ENCODE measurements at places on chromosomes 6 and 20. TPM values are rescaled to one million over a fixed set of nuclear protein-coding genes. Genes with fewer than 3 reads are reported as not detected.

- DNase-seq: no peak
Measured at GRCh38 chr20:57867181-57867803, 157.5 kb upstream of the PMEPA1 start.

RNF8 gene
- total RNA-seq: 24.8 TPM

DNA sequence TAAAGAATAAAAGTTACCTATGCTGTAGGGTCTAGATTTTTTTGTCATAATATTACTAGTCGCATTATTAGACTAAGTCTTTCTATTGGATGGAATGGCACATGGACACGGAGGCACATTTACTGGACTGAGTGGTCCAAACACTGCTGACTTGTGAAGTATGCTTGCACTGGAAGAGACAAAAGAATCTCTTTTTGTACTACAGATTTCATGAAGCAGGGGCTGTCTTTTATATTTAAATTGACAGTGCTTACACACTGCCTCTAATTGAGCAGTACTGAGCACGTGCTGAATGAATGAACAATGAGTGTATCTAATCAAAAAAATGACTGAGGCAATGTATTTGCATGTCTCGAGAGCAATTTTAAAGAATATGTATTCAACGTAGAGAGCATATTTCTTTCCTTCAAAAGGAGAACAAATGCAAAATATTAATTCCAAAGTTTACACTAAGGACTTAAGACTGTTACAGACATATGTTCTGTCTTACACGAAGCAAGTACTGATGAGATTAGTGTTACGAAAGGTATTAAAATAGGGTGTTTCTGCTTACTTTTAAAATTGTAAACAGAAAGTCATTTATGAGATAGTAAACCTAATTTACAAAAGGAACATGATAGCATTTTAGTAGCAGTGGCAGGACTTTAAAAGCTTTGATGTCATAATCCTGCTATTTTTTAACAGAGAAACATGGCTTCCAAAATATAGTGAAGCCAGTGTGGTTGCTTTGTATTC is 8.3 kb downstream of the ELOVL2 start:
- no peak for DNase-seq

SMIM26 gene
- total RNA-seq: 62.4 TPM

DNA sequence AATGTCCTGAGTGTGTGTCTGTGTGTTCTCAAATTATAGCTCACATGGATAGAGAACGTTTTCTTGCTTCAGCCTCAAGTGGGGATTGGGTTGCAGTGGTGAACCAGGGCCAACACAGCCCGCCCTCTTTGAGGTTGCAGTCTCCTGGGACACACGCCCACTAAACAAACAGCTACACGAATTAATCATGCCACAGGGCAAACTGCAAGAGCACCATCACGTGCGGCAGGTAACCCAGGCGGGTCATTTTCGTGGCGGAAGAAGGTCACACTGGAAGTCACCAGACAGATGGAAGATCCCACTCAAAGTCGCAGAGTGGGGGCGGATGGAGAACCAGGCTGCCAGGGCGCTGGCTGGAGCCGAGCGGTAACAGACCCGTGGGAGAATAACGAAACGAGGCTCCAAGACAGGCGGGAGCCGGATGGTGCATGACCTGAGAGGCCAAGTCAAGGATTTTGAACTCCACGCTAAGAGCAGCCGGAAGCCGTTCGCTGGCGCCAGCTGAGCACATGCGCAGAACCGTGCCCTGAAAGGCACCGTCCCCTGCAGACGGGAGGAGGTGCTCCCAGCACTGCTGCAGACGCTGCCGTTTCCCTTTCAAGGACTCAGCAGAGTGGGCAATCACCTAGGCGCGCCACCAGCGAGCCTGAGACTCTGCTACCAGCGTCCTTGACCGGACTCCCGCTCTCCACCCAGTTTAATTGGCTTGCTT is 10.7 kb downstream of the DLL1 start:
- DNase-seq: no peak

- no peak for DNase-seq
Measured at GRCh38 chr6:38579010-38579628, 60.6 kb downstream of the BTBD9 start.

DNA sequence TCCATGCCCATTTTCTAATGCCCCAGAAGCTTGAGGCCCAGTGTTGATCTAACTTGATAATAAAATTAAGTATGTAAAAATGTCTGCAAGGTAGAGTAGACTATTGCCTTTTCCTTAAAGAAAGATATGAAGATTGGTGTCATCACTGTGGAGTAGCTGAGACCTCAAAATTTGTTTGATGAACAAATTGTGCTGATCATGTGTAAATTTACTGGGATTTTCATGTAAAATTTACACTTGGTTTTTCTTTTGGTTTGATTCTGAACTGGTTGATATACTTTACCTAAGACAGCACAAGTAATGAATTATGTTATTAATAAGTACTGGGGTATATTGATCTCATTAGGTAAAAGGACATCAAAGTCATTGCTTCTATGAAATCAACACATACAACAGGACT is 207.3 kb downstream of the COL19A1 start:
- no peak for DNase-seq

- DNase-seq: no peak
Measured at GRCh38 chr20:48901326-48901725, 20.2 kb upstream of the ARFGEF2 start.

DNA sequence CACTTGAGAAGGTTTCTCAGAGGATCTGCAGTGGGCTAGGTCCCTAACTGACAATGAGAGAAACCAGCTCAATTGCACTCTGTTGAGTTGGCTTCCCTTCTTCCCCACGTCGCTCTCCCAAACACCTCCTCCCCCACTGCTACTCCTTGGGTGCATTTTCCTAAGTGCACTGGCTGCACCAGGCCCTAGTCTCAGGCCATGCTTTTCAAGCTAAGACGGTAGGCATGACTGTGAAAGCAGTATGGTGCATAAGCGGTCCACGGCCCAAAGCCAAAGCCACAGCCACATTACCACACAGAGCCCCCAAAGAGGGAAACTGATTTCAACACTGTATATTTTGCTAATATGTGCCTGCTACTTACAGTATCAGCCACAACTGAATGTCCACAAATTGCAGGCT is 62.1 kb upstream of the RBM24 start:
- no peak for DNase-seq

GRM1 gene
- not detected for total RNA-seq

- DNase-seq: no peak
Measured at GRCh38 chr6:17178326-17178725, 76.5 kb downstream of the STMND1 start.

LCA5 gene
- 0.26 TPM for total RNA-seq

PHACTR1 gene
- 1.5 TPM for total RNA-seq

DNA sequence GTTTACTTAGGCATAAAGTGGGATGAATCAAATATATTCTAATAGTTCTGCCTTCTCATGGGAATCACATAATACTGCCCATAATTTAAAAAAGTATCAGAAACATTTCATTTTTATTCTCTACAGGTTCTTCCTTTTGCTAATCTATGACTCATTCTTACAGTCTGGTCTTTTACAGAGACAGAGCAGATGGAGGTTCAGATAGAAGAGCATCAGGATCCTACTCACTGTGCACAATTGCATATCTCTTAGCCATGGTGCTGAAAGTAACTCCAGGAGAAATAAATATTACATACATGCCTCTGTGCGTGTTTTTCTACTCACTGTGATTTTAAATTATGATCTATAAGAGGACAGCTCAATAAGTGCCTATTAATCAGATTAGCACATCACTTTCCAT is 16.3 kb upstream of the OR2B6 start:
- no peak for DNase-seq
